ENCODE measurements at places on chromosomes 2 and 18.

DNA sequence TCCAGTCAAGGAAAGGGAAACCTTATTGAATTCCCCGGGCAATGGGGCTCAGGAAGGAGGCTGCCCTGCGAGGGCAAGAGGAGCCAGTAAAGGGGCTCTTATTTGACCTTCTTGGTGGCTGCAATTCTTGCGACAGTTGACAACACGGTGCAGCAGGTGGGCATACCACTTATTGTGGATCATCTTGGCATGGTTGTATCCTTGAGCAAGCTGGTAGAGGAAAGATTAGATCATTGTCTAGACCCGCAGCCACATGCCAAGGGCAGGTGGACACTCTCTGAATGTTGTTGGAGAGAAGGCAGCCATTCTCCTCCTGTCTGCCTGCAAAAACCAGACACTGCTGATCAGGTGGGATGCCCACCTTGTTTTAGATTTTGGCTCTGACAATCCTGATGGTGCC is 170.2 kb upstream of the CHST9 start:
- DNase-seq, result no peak

DNA sequence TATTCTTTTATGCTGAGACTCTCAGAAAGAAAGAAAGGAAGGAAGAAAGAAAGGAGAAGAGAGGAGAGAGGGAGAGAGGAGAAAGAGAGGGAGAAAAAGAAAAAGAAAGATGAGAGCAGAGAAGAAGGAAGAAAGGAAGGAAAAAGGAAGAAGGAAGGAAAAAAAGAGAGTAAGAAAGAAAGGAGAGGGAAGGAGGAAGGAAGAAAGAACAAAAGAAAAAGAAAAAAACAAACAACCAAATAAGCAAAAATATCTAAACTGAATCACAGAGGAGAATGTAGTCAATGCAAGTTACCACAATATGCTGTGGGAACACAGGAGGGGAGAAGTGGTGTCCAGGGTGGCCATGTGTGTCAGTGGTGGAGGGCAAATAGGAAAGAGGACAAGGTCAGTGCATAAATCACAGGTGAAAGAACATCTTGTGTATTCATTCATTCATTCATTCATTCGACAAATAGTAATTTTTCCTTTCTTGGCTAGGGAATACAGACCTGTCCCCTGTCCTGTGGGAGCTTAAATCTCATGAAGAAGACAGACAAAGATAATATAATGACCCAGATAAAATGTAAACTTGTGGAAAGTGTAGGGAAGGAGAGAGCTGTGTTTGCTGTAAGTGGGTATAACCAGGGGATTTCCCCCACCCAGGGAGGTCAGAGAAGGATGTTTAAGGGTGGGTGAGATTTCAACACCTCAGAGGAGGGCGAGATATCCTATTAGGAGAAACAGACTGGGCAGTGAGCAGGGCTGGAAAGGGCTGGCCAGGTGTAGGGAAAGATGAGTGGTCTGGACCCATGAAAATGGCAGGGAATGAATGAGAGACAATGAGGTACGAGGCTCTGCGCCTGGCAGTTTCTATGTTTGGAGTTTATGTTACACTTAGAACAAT is 50.7 kb downstream of the IL1R2 start:
- no peak for DNase-seq

GRCh38 chr2:148721520-148721931 is 77.0 kb downstream of the EPC2 start:
- DNase-seq, result peak; percentile 36

GRCh38 chr2:240956935-240957655 is 41.3 kb upstream of the SNED1 start:
- DNase-seq, result no peak

DNA sequence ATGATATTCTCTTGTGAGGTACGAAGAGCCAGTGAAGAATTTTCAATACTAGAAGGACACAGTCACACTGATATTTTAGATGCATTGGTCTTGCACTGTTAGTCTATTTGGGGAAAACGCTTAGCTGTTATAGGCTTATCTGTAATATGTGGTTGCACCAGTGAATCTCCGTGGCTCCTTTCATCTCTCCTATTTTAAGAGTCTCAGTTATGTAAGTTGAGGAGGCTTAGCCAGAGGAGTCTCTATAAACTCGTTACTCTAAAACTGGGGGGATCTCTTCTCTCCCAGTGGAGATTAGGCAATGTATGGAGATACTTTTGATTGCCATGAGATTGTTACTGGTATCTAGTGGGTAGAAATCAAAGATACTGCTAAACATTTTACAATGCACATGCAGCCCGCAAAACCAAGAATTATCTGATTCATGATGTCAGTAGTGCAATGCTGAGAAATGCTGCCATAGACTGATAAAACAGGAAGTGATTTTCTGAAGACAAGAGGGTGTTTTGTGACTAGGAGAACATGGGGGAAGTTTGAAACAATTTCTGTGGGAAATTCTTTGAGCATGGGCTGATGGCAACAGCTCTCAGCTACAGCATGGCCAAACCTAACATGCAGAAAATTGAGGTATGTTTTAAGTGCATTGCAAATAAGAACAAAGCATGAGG is 339.1 kb downstream of the SOX11 start:
- no peak for DNase-seq

DNA sequence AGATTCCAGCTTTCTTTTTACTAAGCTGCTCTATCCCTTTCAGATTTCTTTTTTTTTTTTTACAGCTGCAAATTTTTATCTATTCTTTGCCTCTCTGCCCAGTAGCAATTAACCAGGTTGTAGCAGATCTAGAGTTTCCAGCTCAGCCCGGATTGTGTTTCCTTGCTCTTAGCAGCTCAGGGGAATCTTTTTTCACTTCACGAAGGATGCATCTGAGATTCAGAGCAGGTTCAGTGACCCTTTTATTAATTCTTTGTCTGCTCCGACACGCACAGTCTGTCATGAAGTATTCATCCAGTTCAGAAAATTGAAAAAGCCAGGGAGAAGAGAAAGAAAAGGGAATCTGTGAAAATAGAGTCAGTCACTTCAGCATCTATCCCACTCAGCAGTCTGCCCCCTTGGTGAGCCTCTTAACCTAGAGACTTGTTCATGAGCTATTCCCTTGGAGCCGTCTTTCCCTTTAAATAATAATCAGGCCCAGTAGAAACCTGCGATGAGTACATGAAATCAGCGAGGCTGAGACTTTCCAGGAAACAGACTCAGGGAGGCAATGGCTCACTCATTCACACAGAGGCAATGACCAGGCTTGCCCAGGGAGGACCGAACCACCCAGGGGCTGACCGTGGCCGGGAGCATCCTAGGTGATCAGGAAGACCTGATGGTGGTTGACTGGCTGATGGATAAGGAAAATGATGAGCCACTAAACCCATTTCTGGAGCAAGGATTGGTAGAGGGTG is 103.4 kb upstream of the ITGA6 start:
- DNase-seq, result no peak

GRCh38 chr18:3297025-3297984 is 35.4 kb downstream of the MYL12B start:
- DNase-seq, result peak; percentile 64

DNA sequence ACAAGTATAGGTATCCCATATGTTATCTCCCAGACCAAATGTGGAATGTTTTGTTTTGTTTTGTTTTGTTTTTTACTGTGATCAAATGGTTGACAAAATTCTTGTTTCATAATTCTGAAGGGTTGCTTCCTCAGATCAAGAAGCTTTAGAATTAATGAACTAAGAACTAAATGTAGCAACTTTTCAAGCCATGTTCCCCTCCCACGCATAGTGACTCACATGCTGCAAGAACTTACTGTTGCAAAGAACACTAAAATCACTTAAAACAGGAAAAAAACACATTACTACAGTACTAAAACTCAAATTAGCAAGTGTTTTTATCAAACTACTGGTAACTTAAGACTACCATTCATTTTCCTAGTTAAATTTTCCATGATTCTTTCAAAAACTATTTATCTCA is 30.6 kb downstream of the HNRNPLL start:
- DNase-seq, result peak; percentile 54

- DNase-seq, result no peak
Measured at GRCh38 chr2:210443527-210443926, 33.0 kb downstream of the LANCL1 start.

- peak; percentile 34 for DNase-seq
Measured at GRCh38 chr18:28999726-29000125, 822.8 kb upstream of the CDH2 start.

GRCh38 chr2:24793761-24794435 is 673 bp downstream of the CENPO start:
- peak; percentile 62 for DNase-seq

DNA sequence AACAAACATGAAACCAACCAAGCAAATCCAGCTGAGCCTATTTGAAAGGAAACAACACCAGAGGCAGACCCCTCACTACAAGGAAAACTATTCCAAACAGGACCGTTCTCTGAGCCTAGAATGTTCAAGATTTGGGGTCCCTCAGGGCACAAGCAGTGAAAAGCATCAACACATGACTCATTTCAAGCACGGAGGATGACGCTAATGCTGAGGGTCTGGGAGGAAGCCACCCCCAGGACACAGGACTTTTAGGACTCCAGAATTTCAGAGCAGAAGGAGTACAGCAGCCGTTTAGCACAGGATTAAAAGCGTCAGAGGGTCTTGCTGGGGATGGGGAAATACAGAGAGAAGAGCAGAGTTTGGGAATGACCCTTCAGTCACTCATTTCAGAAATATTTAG is 168.9 kb downstream of the DLGAP1 start:
- DNase-seq, result no peak

GRCh38 chr2:60412620-60413019 is 140.8 kb downstream of the BCL11A start:
- no peak for DNase-seq

DNA sequence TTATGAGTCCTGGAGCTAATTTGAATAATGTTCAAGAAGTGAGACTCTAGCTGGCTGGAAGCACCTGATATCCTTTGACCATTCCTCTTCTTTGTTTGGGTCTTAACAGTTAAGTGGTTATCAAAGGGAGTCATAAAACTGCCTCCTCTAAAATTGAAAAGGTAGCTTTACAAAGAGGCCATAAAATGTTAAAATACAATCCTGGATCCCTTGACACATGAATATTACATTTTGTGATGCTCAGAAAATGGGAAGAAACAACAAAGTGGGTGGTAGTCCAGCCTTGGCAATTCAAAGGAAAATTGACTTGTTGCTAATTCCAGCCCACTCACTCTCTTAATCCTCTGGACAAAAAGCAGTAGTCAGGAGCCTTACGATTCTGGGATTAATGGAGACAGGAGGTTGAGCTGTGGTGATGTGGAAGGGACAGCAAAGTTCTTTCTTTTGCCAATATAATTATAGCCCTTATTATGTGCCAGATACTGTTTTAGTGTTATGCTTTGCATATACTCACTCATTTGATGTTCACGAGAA is 339.2 kb downstream of the PDE11A start:
- no peak for DNase-seq

- peak; percentile 58 for DNase-seq
Measured at GRCh38 chr2:235709124-235709813, 215.4 kb downstream of the AGAP1 start.

DNA sequence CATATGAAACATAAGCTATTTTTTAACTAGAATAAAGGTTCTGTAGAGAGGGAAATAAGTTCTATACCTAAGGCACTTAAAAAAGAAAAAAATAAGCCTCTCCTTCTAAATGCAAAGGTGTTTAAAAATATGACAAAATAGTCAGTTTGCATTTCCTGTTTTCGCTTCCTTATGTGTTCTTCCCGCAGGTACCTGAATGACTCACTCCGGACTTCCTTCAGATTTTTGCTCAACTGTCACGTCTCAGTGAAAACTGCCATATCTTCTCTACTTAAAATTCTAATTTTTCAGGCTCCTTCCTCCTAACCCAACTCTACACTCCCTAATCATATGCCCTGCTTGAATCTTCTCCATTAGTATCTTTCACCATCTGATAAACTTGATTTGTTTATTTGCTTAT is 1333.1 kb downstream of the LRP1B start:
- no peak for DNase-seq

DNA sequence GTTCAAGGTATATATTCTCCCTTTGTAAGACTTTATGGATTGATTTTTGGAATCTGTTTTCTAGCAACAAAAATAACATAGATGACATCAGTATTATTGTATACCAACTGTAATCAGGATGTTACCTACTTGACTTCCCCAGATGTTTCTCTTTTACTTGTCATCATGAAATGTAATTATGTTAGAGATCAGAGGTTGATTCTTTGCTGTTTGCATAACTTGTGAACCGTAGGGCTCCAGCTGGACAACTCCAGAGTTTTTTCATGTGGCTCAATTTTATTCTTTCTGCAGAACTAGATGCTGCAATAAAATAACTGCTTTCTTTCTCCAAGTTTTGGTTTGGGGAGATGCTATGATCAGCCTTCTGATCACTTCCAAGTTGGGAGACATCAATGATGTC is 58.1 kb downstream of the SPOPL start:
- DNase-seq, result no peak

GRCh38 chr18:911025-911424 is 6.4 kb downstream of the ADCYAP1 start:
- DNase-seq, result no peak

DNA sequence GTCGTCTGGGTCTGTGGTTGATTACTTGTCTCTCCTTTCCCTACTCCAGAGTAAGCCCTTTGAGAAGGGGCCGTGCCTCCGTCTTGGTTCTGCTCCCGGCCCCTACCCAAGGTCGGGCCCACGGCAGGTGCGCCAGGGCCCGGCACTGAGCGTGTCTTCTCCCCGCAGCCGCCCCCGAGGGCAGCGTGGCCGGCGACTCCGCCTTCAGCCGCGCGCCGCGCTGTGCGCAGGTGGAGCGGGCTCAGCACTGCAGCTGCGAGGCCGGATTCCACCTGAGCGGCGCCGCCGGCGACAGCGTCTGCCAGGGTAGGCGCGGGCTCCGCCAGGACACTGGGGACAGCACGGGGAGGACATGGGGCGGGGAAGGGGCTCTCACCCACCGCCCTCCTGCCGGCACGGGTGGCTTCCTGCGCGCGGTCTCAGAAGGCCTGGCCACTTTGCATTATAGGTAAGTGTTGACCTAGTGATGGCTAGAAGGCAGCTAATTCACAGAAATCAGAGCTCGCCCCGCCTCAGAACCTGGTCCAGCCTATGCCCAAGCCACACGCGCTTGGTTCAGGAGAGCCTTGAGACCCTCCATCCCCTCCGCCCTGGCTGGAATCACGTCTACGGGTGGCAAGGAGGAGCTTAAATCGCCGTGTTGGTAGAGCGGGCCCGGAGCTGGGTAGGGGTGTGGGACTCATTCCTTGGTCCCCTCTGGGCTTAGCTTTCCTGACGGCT is 43.5 kb downstream of the FBLN7 start:
- DNase-seq, result no peak

DNA sequence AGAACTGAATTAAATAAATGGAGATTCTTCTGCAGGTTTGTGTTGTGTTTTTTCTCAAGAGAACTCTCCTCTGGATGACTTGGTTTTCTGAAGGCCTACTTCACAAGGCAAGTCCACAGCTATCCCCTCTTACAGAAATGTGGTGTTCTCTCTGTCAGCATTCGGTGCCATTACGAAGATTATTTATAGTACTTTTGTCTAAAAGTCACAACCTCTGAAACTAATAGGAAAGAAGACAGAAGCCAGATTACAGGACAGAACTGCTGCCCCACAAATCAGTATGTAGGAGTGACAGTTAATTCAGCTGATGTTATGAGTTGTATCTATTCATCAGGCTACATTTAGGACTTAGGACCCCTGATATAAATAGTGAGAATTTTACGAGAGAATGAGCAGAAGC is 413.5 kb downstream of the TMX3 start:
- no peak for DNase-seq

GRCh38 chr2:152444448-152444847 is 109.5 kb downstream of the FMNL2 start:
- DNase-seq, result no peak

All from EH (cell line).